CD4-positive, alpha-beta T cell treated with Interferon alpha-2 for 1 hour (primary cell): ENCODE measurements at places on chromosomes 13 and 19.
A peak's percentile ranks its signal among the peaks of the same experiment; 100 is the strongest.

- no peak for DNase-seq
Observed at GRCh38 chr13:104831831-104832230, 1703.6 kb downstream of the EFNB2 start.

GRCh38 chr19:18269070-18269723, 5.1 kb downstream of the IQCN start:
- no peak for DNase-seq

GRCh38 chr13:29771247-29771646, 79.2 kb downstream of the UBL3 start:
- DNase-seq, result peak; percentile 66

DNA sequence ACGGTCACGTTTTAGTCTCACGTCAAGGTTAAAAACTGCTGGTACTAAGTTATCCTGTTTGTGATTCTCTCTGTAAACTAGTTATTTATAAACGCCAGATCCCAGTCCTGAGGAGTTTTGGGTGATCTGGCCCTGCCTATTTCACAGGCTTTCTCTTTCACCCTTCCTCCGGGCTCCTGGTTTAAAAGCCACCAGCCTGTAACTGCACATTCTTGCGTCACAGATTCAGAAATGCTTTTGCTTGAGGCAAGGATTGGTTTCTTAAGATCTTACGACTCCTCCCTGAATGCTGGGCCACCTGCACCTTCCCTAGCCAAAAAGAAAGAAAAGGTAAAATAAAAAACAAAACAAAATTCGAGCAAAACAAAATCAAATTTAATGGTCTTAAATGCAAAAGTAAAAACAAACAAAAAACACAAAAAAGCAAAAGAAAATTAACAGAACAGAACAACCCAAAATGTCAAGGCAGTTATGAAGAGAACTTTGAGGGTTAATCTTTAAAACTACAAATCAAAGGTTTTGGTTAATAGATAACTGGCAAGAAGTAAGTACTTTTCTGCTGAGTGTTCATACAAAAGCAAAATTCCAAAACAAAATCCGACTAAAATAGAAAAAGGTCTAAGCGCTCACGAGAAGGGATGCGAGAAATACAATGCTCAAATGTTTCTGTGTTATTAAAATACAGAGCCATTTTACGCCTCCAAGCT, 18.6 kb upstream of the TIMM44 start:
- DNase-seq, result no peak

DNA sequence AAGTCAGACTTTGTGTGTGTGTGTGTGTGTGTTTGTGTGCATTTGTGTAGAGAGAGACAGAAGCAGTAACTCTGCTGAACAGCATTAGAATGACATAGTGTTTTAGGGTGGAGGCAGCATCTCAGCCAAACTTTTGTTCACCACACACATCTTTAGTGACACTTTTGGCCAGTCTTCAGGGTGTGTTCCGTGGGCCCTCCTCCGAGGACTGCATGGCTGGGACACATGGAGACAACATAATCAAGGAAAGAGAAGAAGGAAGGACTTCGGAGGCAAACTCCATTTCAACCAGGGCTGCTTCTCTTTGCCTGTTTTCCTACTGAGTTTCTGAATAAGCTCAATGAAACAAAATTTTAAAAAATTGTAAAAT, 205.1 kb downstream of the LHFPL6 start:
- DNase-seq, result no peak

GRCh38 chr13:34335014-34336007, 517.4 kb downstream of the RFC3 start:
- no peak for DNase-seq

GRCh38 chr19:4396949-4397783, 3.2 kb downstream of the SH3GL1 start:
- no peak for DNase-seq

GRCh38 chr13:44853641-44854040, 135.6 kb downstream of the NUFIP1 start:
- no peak for DNase-seq

DNA sequence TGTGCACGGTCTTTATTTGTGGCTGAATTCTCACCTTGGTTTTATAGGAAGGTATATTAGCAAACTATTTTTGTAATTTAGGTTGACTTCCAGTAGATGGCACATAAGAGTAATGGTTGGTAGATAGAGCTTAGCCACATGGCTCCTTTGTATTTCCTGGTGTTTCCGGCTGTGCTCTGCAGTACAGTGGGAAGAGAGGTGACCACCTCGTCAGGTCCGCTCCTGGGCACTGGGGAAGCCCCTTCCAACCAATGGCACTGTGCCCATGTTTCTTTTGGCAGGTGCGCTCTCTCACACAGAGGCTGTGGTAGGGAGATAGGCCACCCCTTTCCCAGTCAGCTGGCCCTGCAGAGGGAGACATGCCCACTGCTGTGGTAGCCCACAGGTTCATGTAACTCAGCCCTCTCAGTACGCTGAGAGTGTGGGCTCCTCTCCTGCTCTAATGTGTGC, 74.3 kb upstream of the ATP12A start:
- no peak for DNase-seq

DNA sequence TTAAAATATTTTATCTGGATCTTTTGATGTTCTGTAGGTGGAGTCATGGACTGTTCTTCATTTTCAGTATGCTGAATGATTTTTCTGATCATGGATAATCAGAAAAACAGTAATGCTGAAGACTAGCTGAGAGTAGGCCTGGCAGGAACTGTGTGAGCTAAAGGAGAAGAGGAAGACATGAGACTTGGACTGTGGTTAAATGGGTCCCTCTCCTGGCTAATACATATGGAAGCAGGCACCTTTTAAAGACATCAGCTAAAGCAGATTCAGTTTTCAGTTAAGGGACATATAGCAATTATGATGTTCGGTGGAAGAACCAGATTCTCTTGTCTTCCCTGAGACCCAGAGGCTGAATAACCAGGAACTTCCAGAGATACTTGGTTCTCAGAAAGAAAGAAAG, 169.4 kb downstream of the OLFM4 start:
- no peak for DNase-seq

DNA sequence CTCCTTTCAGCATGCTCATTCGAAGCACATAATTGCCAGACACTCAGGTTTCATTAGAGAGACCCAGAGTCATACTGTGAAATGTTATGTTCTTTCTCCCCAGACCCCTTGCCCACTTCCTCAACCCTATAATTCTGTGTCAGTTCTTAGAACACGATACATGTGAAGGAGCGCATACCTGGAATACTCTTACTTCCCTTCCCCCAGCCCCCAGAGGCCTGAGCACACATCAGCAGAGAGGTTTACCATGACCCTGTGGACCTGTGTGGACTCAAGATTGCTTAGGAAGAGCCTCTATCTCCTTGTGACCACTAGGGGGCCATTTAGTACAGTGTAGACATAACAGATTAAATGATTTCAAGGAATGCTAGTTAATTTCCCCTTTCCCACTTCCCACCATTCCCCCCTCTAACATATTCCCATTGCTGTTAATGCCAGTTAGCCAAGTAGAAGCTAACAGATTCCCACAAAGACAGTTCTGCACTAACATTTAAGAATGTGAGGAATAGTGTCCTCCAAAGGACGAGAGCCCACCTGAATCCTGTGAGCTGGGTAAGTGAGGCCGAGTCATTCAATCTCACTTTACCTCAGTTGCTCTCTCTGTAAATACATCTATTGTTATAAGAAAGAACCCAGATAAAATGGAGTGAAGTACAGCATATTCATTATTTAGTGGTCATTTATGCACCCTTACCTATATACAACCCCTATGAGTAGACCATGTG, 154.2 kb upstream of the MAB21L1 start:
- no peak for DNase-seq

DNA sequence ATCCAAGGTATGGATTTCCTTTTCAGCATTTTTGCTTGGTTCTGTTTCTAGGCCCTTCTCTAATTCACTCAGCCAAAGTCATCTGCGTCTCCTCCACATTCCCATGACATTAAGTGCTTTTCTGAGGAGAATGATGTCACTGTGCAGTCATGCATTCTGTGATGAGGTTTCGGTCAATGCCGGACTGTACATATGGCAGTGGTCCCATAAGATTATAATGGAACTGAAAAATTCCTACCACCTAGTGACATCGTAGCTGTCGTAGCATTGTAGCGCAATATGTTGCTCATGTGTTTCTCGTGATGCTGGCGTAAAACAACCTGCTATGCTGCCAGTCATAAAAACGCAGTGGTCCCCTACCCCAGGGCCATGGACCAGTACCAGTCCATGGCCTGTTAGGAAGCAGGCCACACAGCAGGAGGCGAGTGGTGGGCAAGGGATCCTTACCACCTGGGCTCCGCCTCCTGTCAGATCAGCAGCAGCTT, 63.4 kb upstream of the TNFRSF19 start:
- no peak for DNase-seq

GRCh38 chr13:111461445-111462149, 141.2 kb downstream of the TEX29 start:
- DNase-seq, result no peak

- peak; percentile 73 for DNase-seq
Observed at GRCh38 chr19:34217952-34218817, 36.2 kb upstream of the GARRE1 start.

GRCh38 chr13:53007872-53008271, 20.7 kb upstream of the OLFM4 start:
- no peak for DNase-seq

DNA sequence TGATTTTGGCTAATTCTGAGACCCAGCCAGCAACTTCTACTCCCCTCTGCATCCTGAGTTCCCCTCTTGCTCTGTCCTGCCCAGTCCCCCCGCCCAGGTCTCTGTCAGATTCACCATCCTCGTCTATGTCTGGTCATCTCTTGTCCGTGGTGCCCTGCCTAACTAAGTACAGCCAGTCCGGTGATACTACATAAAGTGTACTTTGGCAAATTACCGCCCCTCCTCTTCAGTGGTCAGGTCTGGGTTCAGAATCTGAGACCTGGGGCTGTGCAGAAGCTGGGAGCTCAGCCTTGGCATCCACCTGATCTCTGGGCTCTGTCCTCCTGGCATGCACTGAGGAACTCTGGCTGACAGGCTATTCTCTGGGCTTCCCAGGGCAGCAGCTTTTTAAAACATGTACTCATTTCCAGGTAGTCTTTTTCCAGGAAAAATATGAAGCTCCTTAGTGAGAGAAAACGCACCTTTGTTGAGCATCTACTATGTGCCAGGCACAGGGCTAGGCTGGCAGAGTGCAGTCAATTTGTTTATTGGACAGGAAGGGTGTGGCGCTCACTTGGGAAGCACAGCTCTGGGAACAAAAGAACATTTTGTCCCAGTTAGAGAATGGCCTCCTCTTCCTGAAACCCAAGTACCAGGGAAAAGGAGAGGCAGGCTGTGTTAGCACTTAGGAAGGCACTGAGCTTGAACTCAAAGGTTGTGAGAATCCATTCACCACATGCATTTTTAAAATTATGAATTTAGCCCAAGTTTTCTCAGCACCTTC, 88.9 kb downstream of the TSHZ3 start:
- no peak for DNase-seq

DNA sequence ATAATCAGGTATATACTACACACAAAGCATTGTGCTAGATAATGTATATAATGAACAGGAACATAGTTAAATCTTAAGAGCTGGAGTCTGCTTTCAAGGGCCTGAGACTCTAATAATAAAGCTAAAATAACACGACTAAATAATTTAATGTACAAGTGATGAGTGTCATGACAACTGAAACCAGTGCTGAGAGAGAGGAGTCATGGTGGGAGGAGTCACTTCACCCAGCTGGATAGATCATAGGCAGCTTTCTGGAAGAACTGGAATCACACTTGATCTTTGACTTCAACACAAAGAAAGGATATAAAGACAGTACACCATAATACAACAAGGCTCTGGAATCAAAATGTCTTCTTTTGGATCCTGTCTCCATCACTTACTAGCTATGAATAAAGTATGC, 7.1 kb downstream of the RBM26 start:
- DNase-seq, result no peak

GRCh38 chr19:3365836-3366752, at the start of gene NFIC:
Gene NFIC, plus strand, starts transcription at chr19:3366583. Its CDS starts 54 bp downstream, at chr19:3366637.
- peak; percentile 43 for DNase-seq

DNA sequence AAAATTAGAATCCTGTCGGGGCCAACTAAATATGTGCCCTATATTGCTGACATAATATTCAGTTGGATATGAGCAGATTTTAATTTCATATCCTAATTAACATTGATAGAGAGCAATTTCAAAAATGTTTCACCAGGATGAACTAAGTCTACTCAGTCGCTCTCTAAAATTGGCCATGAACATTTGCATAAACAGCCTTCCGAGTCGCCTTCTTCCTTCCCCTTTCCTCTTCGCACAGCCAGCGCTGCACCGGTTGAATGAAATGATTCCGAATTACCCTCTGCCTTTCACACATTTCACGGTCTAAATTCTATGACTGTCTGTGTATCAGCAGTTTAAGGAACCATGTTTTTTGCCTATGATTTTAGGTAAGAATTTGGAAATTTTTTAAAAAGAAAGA, 413.7 kb downstream of the LIG4 start:
- no peak for DNase-seq

DNA sequence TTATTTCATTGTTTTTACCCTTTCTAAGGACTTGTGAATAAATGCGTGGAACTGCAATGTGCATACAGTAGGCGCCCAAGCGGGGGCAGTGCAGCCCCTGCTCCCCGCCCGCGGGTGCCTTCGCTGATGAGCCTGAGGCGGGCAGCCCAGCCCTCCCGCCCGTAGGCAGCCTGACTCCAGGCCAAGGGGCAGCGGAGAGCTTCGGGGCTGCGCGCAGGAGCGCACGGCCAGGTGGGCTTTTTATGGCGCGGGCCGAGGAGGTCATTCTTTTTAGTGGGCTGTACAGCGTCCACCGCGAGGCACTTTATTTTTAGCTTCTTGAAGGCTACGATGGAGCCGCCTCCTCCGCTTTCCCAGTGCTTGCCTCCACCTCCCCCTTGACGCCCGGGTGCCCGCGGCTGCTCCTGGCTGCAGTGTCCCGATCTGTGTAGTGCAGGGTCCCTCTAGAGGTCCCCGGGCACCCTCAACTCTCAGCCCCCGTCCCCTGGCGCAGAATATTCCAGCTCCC, 60.5 kb downstream of the CCNE1 start:
- DNase-seq, result no peak

- DNase-seq, result no peak
Observed at GRCh38 chr19:24054044-24054935, 32.7 kb upstream of the ZNF254 start.

DNA sequence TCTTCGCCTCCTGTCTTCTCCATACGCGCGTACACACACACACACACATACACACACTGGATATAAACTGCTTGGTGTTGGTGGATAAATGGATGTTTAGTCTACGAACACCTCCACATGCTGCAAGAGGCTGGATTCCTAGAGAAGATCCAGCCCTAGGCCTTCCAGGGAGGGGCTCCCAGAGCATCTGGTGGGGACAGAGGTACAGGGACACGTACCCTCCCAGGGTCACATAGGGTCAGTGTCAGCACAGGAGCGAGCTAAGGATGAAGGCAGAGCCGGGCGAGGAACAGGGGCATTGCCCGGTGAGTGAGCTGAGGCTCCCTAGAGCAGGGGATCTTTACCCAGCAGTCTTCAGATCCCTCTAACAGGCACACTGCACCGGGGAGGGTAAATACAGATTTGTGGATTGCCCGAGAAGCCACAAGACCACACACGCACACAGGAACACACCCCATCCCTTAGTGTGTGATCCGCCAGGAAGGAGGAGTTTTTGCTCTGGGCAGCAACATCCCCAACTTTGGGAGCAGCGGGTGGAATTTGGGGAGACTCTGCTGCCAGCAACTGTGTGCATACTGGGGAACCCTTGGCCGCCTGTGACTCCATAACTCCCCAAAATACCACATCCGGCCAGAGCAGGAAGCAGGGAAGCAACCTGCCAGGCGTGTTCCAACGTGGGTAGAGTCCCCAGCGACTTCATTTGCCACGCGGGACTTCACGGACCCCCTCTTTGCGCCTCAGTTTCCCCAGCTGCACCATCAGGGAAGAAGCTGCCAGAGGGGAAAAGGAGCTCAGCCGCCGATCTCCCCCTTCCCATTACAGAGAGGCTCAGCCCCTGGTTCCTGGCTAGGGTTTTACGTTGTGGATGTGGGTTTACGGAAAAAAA, 5.8 kb upstream of the TLE2 start:
- DNase-seq, result peak; percentile 43
